HCEC 1CT (cell line): ENCODE measurements at places on chromosomes 13 and 19.

DNA sequence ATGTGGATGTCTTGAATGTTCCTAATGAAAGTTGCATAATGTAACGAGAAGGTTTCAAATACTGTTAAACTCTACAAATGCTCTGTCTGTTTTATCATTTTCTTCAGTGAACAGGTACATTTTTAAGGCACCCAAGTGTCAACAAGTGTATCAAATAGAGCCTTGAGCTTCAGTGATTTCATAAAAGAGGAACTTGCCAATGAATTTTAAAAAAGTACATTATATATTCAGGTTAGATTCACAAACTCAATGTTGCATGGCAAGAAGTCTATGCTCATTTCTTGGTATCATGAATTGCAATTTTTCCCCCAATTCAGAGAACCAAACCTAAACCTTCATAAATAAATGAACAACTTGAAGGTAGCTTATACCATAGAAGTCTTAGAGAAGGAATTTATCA lies 838.8 kb downstream of the PCDH9 start:
- no peak for DNase-seq

DNA sequence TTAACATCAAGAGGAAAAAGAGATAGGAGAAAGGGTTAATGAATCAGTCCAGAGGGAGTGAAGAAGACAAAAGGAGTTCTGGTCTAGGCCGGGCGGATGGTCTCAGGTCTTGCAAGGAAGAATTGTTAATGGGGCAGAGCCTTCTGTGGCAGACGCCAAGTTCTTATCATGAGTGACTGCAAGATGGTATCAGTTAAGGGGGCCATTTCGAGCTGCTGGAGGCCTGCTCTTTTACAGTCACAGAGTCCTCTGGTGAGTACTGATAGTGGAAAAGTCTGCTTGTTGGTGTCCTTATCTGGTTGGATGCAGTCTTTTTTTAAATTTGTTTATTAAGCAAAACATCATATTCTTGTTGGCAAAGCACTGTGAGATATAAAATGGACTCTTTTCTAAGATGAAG lies 590.9 kb upstream of the SGCG start:
- no peak for DNase-seq

DNA sequence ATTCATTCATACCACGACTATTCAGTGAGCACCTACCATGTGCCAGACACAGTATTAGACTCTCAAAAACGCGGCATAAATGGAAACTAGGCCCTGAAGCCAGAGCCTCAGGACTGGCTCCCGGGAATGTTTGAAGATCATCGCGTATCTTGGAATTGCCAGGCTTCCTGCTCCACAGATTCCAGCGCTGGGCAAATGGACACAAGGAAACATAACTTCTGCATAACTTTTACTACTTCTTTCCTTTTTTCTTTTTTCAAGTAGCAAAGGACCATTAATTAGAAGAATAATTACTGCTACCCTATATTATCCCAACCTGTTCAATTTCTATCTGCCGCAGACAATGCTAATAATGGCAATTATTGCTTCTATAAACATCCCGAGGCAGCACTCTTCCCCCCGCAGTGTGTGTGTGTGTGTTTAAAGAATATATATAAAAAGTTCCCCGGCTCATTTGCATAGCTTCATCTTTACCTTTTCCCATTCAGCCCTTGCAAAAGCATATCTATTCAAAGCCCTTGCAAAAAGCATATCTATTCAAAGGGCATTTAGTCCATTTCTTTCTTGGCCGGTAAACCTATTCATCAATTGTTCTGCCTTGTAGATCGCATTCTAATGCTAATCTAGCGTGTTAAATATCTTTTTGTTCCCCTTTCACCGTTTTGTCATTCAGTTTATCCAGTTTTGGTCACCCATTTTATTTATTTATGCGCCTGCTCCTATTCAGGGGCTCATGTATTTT lies 6.1 kb downstream of the SOX21 start:
- no peak for DNase-seq

DNA sequence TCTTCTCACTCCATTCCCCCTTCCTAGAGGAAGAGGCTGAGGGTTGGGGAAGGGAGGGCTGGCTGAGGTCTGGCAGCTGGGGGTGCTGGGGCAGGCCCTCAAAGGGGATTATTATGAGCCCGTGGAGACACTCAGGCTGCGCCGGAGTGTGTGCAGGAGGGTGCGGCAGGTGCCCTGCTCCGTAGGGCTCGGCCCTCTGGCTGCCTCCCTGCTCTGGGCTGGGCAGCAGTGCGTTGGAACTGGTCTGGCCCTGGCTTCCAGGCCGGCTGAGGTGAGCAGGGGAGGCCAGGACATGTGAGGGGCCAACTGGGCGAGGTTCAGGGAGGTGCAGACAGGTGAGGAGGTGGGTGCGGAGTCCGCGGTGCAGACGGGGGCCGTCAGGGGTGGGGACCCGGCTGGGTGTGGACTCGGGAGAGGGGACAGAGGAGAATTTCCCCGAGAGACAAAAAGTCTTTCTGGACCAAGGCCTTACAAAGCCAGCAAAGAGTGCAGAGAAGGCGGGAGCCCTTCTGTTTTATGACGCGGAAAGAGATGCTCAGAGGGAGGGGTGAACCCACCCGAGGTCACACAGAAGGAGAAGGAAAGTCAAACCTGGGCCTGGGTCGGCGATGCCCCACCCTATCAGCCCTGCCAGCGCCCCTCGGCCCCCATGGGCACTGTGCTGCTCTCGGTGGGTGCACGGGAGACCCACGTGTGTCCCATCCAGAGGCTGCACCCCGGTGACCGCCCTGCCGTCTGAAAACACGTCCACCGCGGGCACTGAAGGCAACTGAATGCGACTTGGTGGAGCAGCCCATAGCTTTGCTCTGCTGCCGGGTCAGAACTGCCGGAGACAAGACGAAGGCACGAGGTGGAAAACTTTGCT lies 31.0 kb downstream of the PIP5K1C start:
- no peak for DNase-seq

DNA sequence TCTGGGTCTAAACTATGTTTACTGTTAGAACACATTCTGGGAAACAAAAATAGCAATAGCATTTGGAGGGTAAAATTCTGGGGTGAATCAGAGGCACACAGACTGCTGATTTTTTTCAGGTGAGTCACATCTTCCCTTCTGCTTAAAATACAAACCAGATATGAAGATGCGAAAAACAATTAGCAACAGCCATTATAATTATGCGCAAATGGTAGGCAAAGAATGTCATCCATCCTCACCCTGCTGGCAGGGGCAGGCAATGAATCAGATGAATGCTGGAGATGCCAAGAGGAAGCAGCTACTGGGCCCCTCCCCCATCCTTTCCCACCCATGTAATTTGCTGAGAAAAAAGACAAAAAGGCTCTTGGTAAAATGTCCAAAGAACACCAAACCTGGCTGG lies 282.9 kb downstream of the KLF5 start:
- DNase-seq: peak; percentile 78

- no peak for DNase-seq
Observed at GRCh38 chr13:97142452-97142851, 79.7 kb upstream of the MBNL2 start.

DNA sequence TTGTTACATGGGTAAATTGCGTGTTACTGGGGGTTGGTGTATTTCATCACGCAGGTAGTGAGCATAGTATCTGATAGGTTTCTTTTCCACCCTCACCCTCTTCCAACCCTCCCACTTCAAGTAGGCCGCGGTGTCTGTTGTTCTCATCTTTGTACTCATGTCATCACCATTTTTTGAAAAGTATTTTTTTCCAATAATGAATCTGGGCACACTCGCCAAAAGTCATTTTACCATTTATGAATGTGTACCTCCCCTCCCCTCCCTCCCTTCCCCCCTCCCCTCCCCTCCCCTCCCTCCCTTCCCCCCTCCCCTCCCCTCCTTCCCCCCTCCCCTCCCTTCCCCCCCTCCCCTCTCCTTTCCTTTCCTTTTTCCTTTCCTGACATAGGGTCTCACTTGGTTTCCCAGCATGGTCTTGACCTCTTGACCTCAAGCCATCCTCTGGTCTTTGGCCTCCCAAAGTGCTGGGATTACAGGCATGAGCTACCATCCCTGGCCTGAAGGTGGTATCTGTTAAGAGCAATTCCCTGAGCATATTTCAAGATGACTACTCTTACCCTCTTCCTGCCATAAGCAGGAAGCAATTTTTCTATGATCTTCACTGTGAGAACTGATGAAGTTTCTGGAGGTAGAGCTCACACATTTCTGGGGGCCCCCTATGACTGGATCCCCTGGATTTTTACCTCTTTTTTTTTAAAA lies 15.7 kb downstream of the ZNF627 start:
- DNase-seq: no peak

DNA sequence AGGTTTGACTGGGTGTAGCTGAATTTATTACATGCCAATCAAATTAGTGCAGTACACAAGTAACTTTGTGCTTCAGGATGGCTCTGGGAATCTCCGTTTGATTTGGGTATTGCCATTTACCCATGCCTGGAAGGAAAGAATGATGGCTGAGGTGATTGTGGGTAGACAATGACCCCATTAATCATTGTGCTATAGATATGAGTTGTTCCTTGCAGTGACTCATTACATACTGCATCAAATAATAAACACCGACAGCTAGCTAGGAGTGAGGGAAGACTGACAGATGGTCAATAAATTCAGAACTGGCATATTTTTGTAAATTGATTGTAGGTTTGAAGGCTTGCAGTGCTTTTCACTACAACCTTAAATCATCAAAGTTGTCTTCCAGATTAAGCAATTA lies 1069.5 kb downstream of the DIAPH3 start:
- DNase-seq: peak; percentile 43

- no peak for DNase-seq
Observed at GRCh38 chr13:112574834-112575613, 12.9 kb downstream of the TUBGCP3 start.

DNA sequence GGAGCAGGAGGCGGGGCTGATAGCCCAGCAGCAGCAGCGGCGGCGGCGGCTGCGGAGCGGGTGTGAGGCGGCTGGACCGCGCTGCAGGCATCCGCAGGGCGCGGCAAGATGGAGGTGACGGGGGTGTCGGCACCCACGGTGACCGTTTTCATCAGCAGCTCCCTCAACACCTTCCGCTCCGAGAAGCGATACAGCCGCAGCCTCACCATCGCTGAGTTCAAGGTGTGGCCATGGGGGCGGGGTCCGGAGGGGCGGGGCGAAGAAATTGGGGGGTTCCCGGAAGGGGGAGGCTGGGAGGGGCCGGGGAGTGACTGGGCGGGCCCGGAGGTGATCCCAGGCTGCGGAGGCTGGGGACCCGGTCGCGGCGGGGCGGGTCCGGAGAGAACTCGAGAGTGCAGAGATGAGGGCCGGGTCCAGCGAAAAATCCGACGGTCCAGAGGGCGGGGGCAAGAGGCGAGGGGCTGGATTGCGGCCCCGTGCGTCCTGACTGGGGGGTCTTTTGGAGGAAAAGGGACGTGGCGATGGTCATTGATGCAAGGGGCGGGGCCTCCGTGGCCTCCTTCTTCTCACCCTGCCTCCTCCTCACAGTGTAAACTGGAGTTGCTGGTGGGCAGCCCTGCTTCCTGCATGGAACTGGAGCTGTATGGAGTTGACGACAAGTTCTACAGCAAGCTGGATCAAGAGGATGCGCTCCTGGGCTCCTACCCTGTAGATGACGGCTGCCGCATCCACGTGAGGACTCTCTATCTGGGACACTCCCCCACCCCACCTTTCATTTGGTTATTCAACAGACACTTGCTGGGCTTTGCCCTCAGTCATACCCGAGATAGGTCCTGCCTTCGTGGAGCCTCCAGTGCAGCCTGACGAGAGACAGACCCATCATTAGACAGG lies at the start of gene TBCB:
Gene TBCB, plus strand, starts transcription at position 16 of the 891 bp plus-strand sequence. Its CDS starts 93 bp downstream, at position 109.
- no peak for DNase-seq

DNA sequence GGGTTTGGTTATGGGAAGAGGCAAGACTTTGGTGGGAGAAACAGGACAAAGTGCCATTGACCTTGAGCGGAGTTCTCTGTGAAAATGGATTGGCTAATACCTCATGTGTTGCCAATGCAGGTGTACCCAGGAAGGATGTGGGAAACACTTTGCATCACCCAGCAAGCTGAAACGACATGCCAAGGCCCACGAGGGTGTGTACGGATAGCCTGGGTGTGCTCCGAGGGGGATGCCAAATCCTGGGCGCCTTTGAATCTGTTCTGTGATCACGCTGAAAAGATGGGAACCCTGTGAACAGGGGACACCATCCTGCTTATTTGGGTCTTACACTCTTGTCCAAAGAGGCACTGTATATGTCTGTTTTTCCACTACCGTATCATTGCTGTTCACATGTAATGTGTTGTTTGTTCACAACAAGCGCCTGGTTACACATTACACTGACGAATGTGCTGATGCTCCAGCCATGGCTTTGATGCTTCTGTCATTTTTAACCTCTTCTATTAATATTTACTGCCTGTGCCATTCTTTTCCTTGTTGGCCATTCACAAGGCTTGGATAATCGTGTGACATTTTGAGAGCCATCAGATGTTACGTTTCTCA lies 8.3 kb downstream of the GTF3A start:
- no peak for DNase-seq

DNA sequence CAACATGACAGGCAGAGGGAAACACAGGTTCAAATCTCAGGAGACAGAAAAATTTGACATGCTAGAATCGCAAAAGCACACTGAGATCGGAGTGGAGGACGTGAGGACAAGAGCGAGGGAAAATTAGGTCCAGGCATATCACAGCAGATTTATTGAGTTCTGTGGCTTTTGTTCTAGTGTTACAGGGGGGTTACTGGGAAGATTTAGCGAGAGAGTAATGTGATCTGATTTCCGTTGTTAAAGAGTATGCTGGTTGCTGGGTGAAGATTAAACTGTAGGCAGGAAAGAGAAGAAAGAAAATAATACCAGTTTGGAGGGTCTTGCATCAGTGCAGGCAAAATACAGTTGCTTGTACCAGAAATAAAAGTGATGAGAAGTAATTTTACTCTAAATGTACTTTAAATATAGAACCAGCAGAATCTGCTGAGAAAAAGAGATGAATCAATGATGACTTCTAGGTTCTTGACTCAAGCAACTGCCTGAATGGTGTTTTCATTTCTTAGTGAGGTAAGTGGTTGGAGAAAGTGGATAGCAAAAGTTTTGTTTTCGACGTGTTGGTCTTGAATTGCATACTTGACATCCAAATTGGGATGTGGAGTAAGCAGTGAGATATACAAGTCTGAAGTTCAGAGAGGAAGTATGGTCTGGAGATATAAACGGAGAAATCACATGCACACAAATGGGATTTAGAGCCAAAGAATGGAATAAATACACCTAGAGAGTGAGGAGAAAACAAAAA lies 35.7 kb downstream of the UFM1 start:
- DNase-seq: no peak

DNA sequence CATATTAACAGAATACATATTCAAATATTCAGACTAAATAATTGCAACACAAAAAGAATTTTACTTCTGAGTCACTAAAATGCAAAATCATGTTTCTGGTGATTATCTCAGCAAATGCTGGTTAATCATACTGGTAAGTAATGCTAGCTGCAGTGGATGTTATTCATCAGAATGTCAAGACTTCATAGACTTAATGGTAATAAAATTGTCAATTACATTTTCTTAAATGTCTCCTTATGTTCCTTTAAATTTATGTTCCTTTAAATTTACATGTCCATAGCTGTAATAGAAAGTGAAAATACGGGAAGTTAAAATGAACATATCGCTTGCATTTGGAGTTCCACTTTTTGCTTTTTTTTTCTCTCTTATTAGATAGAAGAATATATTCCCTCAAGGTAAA lies 853.0 kb downstream of the SLITRK6 start:
- peak; percentile 9 for DNase-seq

GRCh38 chr13:67650471-67650870 lies 420.3 kb upstream of the PCDH9 start:
- DNase-seq: peak; percentile 65
